ENCODE measurements at places on chromosomes 12 and 14. TPM values are rescaled to one million over a fixed set of nuclear protein-coding genes. Genes with fewer than 3 reads are reported as not detected.

The SIX1 gene
- polyA plus RNA-seq = not detected

The NPFF gene
- not detected for polyA plus RNA-seq

The SYNDIG1L gene
- polyA plus RNA-seq = 0.09 TPM

The C12orf50 gene
- not detected for polyA plus RNA-seq

The UBC gene
- polyA plus RNA-seq = 1,331 TPM

The MYO1H gene
- polyA plus RNA-seq = not detected

The KICS2 gene
- polyA plus RNA-seq = 9.8 TPM

DNA sequence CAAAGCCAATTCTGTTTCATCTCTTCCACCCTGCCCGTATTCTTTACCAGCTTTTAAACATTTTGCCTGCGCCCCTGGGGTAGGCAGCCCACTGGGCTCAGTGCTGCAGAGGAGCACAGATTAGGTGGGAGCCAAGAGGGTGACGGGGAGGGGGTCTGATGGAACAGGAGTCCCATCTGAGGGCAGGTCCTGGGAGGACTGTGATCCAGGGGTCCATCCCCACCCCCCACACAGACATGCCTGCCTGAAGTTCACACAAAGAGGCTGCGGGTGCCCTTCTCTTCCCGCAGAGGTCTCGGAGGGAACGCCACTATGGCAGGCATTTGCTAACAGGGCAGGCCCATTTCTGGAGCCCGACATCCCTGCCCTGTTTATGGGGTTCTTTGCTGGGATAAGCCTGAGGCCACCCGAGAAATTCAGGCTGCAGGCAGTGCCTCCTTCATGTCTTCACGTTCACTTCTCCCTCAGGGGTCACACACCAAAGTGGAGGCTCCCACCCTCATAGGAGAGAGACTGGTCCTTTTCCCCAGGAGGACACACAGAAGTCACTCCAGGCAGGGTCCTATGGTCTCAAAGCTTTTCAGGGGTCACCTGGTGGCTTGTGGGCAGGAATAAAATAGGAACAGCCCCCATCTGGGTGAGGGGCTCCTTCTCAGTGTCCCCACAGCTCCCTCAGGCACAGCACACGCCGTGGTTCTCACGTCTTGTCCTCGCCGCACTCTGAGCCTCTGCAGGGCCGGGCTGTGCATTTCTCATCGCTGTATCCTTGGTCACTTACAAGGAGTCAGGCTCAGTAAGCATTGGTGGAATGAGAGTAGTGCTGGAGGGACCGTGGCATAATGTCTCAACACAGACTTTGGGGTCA, 12.9 kb downstream of the VASH1 start:
- DNase-seq = no peak

- DNase-seq = no peak
These were observed 18.7 kb downstream of the HVCN1 start for GRCh38 chr12:110670161-110670701.

- DNase-seq = no peak
These were observed 210.4 kb upstream of the KRR1 start for GRCh38 chr12:75721796-75722195.

DNA sequence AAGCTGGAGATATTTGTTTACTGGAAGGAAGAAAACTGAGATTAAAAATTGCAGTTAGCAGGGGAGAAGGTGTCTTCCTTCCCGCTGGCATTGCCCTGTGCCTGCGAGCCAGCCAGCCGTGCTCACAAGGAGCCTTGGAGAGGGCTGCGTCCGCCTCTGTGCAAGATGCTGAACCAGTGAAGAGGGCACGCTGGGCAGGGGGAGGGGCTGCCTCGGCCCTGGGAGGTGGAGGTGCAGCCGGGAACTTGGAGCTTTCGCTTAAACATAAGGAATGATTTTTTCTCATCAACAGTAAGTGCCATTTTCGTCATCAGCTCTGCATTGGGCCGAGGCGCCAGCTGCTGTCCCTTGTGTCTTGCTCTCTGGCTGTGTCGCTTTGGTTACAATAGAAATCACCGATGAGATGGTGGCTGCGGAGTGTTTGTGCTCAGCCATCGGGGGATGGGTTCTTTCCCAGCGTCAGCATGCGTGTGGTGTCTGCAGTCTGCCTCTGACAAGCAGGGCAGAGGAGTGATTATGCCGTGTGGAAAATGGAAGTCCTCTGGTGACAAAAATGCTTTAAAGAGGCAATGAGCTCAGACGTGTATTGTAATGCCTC, 97.3 kb downstream of the ESR2 start:
- DNase-seq = no peak

GRCh38 chr14:88516861-88517357, 37.9 kb downstream of the PTPN21 start:
- DNase-seq = no peak

DNA sequence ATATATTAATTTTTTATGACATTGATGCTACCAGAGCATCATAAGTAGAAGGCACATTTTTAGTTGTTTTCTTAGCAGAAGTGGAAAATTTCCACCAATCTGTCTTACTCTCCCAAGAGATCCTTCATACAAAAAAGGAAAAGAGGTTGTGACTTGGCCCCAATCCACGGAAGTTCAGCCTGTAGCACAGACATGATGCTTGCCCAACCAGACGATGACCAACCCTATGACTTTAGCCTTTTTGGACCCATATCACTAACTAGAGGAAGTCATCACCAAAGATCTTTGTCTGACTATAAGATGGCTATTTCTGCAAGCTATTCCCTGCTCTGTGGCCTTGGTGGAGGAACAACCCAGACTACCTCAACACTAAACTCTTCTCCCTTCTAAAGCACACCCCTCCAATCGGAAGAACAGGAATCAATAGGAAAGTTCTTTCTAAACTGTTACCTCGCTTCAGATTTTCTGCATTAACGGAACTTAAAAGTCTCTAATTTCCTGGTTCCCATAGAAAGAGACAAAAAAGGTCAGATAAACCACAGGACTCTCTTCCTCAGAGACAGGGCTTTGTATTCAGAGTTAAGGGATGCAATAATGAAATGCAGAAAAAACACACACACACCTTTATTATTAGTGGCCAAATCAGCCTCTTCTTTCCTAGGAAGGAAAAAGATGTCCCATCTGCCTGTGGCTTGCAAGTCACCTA, 4.1 kb upstream of the RHOJ start:
- DNase-seq = no peak

DNA sequence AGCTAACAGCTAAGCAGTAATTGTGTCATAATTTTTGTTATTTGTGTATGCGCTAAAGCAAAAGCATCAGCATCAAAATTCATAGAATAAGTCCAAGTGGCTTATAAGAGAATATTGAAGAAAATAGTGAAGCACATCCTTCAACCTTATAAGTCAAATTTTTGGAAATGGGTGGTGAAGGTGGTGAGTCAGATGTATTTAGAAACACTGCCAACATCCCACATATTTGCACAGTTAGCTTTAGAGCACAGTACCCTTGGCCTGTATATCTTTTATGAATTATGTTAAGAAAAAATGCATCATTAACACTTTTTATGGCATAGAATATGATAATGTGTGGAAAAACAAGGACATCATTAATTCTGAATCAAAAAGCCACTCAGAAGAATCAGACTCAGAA, 8.0 kb downstream of the SYT10 start:
- no peak for DNase-seq

- DNase-seq = no peak
These were observed 63.6 kb upstream of the BCL2L14 start for GRCh38 chr12:12007001-12007712.

GRCh38 chr14:104559804-104560585, 19.6 kb upstream of the C14orf180 start:
- no peak for DNase-seq
